ENCODE measurements at places on chromosomes 13 and 19.

GRCh38 chr19:4009990-4010807 lies 2.7 kb downstream of the PIAS4 start:
- no peak for DNase-seq

DNA sequence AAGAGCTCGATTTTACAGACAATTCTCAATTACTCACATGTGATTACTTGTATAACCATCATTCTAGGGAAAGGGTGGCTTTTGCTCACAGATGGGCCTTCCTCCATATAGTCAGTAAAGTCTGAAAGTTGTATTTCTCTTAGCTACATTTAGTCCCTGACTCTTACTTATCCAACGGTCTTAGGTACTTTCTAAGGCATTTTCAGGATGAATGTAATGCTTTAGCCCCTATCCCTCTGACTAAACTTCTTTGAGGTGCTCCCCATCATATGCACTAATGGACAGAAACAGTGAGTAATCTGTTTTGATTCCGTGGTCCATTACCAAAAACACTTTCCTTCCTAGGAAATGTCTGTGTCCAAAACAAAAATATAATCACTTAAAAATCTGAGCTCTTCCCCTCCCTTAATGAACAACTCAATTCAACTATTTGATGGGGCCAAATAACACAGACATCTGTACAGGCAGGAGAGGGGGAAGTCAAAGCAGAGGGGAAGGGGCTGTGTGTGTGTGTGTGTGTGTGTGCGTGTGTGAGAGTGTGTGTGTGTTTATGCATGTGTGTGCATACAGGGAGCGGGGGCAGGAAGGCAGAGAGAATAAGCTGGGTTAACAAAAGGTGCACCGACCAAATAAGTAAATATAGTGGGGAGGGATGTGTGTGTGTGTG lies 84.9 kb downstream of the USP12 start:
- DNase-seq, result no peak

DNA sequence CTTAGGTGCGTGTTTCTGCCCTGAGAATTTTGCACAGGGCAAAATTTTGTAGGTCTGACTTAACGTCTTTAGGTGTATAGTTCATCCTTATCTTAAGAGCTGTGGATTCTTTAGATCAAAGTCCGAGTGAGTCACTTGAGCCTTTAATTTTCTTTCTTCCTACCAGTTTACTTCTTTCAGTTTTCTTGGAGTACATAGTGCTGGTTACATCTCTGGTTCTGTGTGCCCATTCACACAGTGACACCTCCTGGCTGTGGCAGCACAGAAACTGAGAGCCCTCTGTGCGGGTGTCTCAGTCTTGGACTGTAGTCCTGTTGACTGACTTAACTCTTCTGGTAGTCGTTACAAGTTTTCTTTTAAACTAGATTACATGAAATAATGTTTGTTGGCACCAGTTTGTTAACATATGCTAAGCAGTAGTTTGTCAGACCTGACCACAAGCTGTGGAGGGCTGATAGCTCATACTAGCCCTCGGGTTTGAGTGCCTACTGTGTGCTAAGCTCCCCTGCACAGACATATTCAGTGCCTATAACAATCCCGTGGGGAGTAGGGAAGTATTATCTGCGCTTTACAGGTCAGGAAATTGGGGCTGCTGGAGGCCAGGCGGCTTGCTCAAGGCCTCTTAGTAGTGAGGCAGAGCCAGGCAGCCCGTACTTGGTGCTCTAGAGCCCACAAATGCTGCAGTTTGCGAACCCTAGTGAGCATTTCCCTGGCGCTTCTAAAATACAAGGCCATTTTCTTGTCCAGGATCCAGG lies 1.6 kb downstream of the GATAD2A start:
- DNase-seq, result no peak

DNA sequence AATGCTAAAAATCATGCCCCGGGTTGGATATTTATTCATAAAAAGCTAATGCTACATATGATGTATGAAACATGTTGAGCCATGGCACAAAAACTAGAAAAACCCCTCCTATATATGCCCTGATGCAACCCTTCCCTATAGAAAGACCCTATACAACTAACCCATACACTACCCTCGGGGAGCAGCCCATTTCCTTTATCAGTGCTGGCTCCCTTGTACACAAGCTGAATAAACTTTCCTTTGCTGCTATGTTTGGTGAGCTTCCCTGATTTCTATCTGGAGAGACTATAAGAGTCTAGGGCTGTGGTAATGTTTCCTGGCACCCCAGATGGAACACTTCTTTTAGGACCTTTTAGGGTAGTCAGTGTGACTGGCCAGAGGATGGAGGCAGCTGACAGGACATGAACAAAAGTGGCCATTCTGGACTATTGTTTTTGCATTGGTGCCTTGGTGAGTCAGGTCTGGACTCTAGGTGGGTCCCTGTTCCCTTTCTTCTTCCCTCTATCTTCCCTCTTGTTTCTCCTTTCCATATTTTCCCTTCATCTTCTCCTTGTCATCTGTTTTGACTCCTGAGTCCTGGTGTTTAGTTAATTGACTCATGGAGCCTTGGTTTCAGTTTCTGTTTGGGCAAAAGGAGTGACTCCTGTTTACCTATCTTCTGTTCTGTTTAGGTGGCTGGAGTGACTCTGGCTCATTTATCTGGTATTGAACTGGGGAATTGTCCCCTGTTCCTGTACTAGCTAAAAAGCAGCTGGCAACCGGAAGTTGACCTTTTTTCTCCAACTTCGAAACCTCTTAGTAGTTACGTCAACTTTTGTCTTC lies 1321.8 kb upstream of the PCDH9 start:
- DNase-seq, result no peak

DNA sequence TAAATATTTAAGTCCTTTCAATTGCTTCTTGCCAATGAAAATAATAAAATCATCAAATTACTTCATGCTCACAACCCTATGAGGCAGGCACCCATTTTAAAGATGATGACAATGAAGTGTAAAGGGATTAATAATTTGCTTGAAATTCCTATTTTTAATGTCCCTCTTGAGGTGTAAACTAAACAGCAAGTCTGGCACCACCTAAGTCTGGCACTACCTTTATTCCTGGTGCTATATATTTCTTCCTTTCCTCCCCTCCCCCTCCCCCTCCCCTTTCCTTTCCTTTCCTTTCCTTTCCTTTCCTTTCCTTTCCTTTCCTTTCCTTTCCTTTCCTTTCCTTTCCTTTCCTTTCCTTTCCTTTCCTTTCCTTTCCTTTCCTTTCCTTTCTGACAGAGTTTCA lies 42.2 kb downstream of the FLT1 start:
- DNase-seq, result no peak

DNA sequence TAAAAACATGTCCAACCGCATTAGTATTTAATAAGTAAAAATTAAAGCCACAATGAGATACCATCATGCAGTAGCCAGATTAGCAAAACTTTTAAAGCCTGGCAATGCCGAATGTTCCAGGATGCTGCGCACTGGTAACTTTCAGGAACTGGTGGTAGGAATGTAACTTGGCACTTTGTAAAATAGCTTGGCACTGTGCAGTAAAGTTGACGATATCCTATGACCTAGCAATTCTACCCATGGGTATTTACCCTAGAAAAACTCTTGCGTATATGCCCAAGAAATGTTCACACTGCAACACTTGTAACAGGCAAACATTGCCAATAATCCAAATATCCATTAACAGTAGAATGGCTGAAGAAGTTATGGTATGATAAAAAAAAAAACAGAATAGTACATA lies 97.7 kb downstream of the SPACA7 start:
- DNase-seq, result no peak

All from activated T-helper 9 cell treated with anti-CD3 and anti-CD28 coated beads, Interleukin-2, amount 50 U/mL, for 16 hours (primary cell).